Caki2 (cell line): ENCODE measurements at places on chromosomes 4 and X.

DNA sequence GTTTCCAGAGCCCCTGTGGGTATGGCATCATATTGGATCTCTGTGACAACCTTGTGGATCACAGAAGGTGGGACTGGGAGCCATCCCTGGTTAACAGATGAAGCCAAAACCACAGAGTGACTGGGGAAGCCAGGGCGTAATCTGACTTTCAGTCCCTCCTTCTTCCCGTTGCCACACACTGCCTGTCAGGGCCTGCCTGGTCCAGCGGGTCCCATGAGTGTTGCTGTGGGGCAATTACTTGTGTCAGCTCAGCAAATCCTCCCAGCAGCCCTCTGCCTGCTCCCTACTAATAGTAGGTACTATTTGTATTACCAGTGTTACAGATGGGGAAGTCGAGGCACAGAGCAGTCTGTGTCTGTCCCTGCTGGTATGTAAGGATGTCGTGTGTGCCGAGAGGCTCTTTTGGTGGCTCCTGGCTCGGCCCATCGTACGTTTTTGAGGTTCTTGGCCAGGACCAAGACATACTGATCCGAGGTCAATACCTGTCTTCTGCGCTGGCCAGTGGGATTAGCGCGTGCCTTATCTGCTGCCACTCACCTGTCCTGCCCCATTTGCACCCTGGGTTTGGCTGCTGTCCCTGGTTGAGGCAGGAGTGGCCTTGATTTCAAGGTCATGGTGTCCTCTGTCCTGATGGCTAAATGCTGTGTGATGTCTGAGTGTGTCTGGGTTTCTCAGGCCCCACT, 5.7 kb downstream of the NSG1 start:
- DNase-seq, result no peak

GRCh38 chrX:151814767-151815166, 80.2 kb downstream of the CNGA2 start:
- no peak for DNase-seq

DNA sequence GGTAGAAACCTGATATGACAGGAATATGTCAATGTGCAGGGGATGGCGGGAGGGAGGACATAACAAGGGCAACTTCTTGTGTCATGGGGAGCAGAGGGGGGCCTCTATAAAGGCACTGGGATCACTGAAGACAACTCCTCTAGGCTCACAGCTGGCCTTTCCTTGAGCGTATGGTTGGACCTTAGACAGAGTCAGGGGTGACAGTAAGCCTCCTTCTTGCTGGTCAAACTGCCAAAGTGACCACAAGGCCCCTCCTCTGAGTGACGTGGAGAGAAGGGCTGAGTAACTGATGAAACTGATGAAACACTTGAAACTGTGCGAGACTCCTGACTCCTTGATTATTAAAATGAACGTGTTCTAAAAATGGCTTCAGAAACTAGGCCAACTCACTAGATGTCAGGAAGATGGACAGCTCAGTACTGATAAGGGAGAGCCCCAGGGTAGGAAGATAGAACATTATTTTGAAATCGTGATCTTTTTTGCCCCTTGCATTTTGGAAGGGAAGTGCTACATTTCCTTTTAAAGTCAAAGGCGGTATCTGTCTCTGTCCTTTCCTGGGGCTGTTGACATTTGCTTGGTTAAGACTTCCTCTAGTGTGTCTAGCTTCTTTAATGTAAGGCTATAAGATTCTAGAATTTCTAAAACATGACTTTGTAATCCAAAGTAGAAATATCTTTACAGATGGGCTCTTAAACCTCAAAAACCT, 1.6 kb downstream of the RAB33A start:
- DNase-seq, result no peak

- no peak for DNase-seq
Measured at GRCh38 chr4:84235126-84235944, 263.8 kb downstream of the NKX6-1 start.

GRCh38 chrX:30521440-30522182, 56.0 kb downstream of the TASL start:
- no peak for DNase-seq

DNA sequence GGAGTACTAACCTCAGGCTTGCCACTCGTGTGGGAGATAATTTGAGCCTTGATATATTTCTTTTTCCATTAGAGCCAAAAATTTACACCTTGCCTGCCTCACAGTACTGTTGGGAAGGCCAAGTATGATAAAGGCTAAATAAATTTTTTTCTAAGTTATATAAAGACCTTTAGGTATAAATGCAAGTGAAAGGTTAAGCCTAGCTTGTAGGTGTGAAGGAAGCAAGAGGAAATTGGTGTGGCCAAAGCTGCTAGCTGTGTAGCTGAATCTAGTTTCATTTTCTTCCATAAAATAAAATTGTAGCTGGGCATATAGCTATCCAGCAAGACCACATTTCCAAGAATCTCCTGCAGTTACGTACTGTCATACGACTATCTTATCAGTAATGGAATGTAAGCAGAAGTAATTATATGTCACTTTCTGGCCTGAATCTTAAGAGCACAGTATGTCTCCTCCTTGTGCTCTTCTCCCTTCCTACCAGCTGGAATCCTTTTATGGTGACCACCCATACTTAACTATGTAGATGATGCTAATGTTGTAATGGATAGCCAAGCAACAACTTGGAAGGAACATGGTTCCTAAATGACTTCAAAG, 14.3 kb upstream of the GABRE start:
- DNase-seq, result no peak

- DNase-seq, result no peak
Measured at GRCh38 chrX:115525486-115525885, 35.5 kb upstream of the PLS3 start.
